Stimulated activated CD8-positive, alpha-beta memory T cell treated with anti-CD3 and anti-CD28 coated beads, Interleukin-7, amount 100 ng/mL, for 24 hours (primary cell): ENCODE measurements at places on chromosomes 1 and 21.

GRCh38 chr21:43778469-43779335, 2.6 kb upstream of the CSTB start:
- DNase-seq = no peak

DNA sequence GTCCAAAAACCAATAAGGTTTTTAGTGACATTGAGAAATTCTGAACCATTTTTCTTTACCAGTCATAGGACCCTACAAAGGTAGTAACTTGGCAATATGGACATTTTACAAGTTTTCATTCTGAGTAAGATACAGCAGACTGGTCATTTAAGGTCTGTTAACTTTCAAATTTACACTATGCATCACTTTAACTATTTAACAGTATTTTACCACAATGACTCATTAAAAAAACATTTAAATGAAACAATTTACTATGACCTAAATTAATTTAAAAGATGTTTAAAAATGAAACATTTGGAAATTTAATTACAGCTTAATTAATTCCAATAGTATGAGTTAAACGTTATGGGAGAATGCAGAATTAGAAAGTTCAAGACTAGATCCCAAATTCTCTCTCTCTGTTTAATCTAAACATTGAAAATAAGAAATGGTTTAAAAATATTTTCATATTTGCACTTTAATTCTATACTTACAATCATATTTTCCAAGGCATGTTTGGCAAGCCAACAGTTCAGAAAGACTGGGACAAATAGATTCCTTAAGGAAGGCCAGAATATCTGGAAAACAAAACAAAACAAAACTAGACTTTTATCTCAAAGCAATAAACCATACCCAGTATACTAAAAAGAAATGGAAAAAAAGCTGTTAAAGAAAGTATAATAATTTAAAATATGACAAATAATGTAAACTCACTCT, 140.9 kb downstream of the KCNT2 start:
- no peak for DNase-seq

GRCh38 chr1:240672132-240672811, 60.3 kb upstream of the GREM2 start:
- DNase-seq = no peak

DNA sequence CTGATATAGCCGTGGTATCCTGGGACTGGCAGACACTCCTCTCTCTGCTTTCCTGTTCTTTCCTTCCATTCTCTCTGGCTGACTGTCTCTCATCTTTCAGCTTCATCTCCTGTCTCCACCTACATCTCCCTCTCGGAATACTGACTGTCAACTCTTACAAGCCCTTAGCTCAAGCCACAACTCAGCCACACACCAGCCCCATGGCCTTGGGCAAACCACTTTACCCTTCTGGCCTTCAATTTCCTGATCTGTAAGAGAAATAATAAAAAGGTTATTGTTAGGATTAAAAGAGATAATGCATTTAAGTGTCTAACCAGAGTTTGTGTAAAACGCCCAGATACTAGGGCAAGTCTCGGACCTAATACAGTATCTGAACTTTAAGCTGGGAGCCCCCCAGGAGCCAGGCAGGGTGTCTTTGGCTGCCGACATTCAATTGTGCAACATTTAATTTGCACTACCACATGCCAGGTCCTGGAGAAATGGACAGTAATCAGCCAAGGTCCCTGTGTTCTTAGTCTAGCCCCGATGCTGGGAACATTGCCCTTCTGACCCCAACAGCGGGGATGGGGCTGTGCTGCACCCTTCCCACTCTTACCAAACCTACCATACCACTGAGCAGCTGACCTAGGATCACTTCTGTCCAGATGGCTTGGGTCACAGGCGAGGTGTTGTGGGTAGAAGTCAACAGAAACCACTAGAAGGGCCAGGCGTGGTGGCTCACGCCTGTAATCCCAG, 5.1 kb downstream of the ECHDC2 start:
- DNase-seq = no peak

DNA sequence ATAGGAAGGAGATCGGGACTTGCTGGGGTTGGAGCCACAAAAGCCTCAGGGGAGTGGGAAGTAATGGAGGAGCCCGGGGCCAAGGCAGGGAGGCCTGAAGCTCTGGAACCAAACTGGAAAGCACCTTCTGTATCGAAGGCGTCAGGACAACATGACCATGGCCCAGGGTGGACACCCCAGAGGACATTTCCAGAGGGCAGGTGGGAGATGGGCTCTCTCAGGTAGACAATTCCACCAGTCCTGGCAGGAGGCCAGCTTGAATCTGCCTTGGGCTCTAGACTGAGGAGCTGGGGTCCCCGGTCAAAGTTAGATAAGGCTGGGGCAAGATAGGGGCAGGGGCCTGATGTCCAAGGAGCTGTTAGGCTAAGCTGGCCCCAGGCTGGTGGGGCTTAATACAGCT, 104.9 kb upstream of the EDN2 start:
- DNase-seq = no peak

- DNase-seq = no peak
These were observed at the start of gene OBSCN for GRCh38 chr1:228207851-228208821. OBSCN (plus strand) TSS chr1:228208044; CDS start chr1:228211784, 3,740 bp downstream.

DNA sequence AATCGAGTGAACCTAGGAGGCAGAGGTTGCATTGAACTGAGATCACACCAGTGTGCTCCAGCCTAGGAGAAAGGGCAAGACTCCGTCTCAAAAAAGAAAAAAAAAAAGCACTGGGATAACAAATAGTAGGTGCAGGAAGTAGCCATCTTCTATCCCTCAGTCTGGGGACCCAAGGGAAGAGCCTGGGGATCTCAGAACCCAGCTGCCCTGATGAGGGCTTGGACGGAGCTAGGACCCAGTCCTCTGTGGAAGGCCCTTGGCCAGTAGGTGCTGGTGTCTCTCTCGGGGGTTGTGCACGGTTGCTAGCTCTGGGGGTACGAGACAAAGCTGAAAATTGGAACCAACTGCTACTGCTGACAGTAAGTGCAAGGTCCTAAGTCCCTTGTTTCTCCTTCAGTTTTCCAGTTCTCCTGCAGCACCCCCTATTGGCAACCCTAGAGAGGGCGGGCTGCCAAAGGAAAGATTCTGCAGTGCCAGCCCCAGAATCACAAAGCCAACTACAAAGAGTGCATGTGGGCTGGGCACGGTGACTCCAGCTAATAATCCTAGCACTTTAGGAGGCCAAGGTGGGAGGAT, 57.6 kb upstream of the KIF1B start:
- DNase-seq = peak; percentile 4

DNA sequence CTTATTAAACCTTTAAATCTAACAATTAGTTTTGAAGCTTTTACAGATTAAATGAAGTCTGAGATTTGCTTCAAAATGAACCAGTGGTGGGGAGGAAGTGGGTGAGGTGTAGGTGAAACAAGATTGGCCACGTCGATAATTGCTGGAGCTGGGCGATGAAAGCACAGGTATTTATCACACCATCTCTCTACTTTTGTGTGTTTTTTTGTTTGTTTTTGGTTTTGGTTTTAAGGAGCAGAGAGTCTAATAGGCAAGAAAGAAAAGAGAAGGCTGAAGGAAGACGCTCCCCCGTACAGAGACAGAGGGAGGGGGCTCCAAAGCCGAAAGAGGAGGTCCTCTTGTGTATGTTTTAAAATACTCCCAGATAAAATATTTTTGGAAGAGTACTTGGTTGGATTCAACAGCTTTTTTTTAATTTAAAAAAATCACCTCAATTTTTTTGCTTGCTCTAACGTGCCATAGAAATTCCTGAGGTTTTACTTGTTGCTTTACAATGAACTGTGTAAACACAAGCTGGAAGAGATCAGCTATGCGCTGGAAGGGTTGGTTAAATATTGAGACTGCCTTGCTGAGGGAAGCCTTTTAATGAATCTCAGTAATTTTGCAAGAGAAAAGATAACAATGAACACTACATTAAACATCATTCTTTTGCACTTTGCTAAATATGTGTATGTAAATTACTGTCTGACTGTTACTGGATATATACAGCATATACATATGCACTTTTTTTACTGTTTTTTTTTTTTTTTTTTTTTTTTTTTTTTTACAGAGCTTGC, 6.7 kb upstream of the LGALS8 start:
- DNase-seq = no peak

DNA sequence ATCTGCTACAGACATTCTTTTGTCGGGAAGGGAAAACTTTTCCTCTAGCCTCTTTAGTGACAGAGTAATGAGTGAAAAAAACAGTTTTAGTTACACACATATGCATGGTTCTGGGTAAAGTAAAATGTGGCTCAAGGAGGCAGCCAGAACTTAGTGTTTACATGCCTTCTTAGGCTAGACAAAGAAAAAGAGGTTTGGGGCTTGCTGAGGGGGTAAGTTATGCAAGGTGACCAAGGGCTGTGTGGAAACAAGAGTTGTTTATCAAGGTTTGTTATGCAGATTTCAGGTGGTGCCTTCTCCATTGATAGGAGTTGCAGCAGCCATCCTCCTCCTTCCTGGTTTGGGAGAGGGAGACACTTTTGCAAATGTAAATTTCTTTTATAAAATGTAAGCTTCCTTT, 66.5 kb upstream of the RAB3GAP2 start:
- no peak for DNase-seq

DNA sequence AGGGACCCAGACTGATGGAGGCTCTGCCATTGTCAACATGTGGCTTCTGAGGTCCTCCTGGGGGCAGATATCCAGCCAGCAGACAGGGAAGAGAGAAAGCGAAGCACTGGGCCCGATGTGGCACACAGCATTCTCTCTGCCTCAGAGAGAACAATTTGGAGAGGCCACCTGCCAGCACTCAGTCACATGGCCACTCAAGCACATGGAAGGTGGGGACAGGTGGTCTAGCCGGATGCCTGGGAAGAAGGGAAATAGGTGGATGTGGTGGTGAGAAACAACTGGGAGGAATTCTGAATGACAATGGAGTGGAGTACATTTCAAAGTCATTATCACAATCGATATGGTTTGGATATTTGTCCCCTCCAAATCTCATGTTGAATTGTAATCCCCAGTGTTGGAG, 109.0 kb downstream of the UBE2U start:
- DNase-seq = no peak

DNA sequence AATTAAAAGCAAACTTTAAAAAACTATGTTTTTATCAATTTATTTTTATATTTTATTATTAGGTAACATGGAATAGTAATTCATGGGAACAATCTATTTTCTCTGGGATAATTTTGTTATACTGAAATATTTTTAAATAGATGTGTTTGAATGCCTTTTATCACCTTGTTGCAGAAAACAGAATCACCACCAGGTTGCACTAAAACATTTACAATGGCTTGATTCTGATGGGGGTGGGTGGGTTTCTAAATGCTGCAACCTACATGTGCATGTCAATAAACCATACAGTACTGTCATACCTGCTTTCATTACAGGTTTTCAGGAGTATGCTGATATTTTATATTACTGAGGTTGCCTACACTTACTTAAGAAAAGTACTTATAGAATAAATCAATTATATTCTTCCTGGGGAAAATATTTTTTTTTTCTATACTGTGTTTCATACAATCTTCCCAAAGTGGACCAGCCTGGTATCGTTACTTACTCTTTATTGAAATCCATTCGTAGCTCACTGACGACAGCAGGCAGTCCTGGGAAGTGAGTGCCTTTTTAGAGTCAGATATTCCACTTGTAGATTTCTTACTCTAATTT, 132.8 kb downstream of the PTPRC start:
- no peak for DNase-seq

- no peak for DNase-seq
These were observed 689.2 kb downstream of the MATN1 start for GRCh38 chr1:30034105-30034626.

DNA sequence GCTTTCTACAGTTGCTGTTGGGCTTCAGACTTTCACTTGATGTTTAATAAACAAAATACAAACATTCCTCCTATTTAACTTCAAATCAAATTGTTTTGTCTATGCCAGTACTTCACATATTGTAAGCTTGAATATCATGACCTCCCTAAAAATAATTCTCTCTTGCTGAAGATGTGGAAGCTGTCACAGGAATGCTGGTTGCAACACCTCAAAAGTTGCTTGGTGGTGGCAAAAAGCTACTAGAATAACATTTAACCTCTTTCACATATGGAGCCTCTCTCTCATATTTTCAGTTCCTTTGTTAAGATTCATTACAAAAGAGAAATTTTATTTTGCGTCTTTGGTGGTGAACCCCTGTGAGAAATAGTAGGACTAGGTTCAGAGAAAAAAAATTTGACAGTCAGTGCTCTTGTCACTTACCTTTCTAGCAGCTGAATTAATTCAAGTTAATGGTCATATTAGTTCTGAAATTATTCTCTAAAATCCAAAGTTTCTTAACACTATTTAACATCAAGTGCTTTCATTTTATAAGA, 25.5 kb upstream of the F13B start:
- DNase-seq = no peak

DNA sequence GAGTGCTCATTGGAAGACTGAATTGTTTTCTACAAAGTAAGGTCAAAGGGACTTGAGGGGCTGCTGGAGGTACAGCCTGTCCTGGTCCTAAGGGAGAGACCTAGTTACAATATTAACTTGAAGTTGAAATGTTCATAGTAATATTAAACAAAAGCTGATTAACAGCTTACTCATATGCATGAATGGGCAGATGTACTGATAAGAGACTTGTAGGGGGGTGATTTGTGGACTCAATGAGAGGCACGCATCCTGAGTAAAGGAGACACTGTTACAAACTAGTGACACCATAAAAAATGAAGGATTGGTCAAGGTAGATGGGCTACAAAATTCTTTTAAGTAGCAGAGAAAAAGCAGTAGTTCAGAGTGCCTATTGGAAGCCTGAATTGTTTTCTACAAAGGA, 2.7 kb downstream of the HSD11B1 start:
- no peak for DNase-seq

DNA sequence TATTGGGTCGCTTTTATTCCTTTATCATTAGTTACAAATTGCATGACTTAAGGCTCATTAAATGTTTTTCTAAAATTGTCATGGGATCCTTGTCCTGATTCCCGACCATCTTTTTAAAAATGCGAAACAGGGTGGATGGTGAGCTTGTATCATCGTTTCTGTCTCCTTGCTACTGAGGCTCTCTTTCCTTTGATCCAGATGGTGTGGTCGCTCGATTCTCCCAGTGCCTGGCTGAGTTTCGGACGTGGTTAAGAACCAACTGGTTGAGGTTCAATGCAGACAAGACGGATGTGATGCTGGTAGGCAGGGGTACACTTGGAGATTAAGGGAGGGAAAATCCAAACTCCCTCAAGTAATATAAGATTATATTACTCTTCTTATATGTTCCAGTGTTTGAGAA, 1.2 kb downstream of the MIER1 start:
- no peak for DNase-seq

GRCh38 chr1:12556957-12557935, 60.8 kb downstream of the DHRS3 start:
- DNase-seq = no peak

- DNase-seq = no peak
These were observed 164.5 kb downstream of the NR5A2 start for GRCh38 chr1:200191993-200192392.

- DNase-seq = no peak
These were observed 22.5 kb downstream of the MYOG start for GRCh38 chr1:203063287-203063686.

GRCh38 chr1:97976801-97977200, 56.0 kb upstream of the DPYD start:
- no peak for DNase-seq
